ENCODE measurements at places on chromosomes 6 and 20.

DNA sequence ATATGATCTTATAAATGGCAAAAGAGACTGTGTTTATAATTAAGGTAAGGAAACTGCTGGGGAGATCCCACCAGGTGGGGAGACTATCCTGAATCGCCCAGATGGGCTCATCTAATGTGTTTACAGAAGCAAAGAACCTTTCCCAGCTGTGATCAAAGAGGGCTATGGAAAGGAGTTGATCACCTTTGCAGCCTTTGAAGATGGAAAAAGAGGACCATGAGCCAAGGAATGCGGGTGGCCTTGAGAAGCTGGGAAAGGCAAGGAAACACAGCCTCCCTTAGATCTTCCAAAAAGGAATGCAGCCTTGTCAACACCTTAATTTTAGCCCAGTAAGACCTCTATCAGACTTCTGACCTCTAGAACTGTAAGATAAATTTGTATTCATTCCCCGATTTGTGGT, 66.5 kb upstream of the ADGRG6 start:
- DNase-seq = no peak

DNA sequence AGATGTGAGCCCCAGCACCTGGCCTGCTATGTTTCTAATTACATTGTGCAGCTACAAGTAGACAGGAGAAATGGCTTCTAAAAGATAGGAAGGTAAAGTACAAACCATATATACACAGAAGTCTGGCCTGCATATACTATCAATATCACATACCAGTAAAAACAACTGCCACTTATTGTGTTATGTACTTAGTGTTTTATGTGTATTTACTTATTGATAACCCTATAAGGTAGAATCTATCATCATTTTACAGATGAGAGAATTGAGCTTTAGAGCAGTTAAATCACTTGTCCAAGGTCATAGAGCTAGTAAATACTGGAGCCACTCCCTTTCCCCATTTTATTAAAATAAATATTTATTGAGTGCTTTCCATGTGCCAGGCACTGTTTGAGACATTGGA, 102.4 kb upstream of the PRDM1 start:
- DNase-seq = no peak

GRCh38 chr6:12189661-12190060, 100.5 kb upstream of the EDN1 start:
- DNase-seq = no peak

- no peak for DNase-seq
These were observed 15.6 kb downstream of the PDSS2 start for GRCh38 chr6:107443608-107444267.

DNA sequence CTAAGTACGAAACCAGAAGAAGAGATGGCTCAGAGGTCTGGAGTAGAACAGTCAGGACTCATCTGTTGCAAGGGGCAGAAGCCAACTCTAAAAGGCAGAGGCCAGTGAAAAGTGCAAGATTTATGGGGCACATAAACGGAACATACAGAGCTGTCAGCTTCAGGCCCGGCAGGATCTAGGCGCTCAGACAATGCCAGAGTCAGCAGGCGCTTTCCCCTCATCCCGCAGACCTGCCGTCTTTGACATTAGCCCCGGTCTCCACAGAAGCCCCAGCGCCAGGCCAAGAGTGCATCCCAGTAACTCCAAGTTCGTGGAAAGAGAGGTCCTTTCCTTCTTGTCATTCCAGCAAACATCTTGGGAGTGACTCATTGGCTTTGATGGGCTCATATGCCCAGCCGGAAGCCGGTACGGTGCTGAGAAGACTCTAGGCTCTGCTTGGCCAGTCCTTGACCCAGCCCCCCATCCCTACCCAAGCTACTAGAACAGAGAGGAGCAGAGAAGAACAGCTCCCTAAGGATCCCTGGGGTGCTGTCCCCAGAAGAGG, 260.9 kb downstream of the TAF4 start:
- no peak for DNase-seq

GRCh38 chr6:79064635-79065034, 13.4 kb downstream of the PHIP start:
- no peak for DNase-seq

DNA sequence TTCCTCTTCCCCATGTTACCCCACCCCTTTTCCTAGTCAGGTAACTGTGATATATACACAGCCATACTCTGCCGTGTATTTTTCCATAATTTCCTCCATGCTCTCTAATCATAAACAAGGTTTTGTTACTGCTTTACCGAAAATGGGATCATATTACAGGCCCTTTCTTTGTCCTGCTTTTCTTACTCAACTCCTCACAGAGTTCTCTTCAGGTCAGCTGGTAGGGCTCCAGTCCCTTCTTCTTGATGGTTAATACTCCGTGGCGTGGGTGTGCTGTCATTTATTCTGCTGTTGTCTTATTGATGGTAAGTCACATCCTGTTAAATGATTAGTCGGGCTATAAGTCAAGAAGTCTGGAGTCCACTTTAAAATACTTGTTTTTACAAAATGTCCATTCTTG, 24.9 kb upstream of the PI16 start:
- no peak for DNase-seq

- no peak for DNase-seq
These were observed 5.6 kb upstream of the MYT1 start for GRCh38 chr20:64158346-64159285.

DNA sequence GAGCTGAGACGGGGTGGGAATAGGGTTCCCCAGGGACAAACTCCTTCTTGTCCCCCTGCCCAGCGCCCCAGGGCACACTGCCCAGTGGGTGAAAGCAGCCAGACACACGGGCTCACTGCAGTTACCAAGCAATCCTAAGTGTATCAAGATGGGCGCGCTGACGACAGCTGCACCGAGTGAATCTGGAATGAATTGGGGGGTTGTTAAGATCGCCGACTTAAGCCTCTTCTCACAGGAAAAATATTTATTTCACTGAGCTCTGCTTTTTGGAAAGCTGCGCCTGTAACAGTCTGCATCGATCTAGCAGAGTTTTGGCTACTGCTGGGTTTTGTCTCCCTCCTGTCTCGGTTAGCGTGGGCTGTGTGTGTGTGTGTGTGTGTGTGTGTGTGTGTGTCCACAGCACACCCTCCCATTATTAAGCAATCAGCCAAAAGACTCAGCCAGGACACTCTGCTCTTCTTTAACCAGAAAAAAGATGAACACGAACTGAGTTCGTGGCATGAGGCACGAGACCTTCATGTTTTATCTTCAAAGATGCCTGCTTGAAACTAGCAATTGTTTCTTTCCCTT, 35.9 kb downstream of the RIPOR3 start:
- DNase-seq = no peak

- DNase-seq = no peak
These were observed 243.0 kb downstream of the BMP2 start for GRCh38 chr20:7010527-7010926.

DNA sequence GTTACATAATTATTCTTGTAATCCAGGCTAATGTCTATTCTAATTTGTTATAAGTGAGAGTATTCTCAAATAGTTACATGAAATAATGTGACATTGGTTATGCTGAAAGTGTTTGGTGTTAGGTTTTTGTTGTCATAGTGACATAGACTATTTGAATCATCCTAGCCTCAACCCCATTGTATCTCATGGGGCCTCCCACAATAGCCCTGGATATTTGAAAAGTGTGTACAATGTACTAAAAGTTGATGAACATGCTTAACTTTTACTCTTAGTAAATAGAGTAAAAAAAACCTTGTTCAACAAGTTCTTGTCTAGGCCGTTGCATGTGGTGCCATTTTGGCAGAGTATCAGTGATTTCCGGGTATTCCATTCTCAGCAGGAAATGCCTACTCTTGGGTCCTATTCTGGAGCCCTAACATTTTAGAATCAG, 83.0 kb downstream of the RTN4IP1 start:
- DNase-seq = no peak

GRCh38 chr6:40963019-40963418, 76.0 kb downstream of the UNC5CL start:
- DNase-seq = no peak

- DNase-seq = no peak
These were observed 576 bp downstream of the MAPK13 start for GRCh38 chr6:36130667-36131510.

DNA sequence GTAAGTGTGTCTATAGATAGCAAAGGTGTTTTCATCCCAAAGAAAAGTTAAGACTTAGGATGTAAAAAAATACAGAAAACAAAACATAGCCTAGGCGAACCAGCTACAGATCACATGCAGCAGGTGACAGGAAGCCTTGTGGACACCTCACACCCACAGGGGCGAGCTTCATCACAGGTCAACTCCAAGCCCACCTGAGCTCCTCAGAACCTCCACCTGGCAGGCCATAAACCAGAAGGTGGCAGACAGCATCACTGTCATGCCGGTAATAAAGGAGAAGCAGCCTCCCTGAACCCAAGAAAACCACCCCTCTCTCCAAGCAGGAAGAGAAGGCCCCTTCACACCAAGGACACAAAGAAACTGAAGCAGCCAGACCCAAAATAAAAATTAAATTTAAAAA, 1.0 kb downstream of the RALGAPA2 start:
- no peak for DNase-seq

DNA sequence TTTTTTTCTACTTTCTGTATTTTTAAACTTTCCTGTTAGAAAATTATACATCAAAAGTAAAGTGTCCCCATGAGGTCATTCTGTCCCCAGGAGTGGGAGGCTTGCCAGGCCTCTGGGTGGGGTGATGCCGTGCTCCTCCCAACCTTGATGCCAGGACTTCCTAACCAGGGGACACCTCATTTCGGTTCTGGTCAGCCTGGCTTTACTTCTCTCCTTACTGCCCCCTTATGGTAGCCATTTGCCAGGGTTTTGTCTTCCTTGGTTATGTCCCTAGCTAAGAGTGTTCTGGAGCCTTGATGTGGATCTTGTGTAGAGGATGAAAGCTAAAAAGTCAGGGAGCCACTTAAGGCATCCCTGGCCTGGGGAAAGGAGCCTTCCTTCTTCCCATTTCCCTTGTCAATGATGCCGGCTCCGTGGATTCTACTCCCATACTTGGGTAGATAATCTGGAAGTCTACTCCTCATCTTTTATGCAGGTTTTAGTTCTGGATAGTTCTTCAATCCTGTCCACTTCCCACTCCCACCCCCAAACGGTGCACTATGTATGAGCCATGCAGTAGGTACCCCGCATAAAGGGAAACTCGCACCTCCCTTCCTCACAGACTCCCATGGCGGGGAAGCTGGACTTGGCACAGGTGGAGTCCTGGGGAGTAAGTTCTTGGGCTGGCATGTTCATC, 164.1 kb upstream of the SALL4 start:
- DNase-seq = no peak

DNA sequence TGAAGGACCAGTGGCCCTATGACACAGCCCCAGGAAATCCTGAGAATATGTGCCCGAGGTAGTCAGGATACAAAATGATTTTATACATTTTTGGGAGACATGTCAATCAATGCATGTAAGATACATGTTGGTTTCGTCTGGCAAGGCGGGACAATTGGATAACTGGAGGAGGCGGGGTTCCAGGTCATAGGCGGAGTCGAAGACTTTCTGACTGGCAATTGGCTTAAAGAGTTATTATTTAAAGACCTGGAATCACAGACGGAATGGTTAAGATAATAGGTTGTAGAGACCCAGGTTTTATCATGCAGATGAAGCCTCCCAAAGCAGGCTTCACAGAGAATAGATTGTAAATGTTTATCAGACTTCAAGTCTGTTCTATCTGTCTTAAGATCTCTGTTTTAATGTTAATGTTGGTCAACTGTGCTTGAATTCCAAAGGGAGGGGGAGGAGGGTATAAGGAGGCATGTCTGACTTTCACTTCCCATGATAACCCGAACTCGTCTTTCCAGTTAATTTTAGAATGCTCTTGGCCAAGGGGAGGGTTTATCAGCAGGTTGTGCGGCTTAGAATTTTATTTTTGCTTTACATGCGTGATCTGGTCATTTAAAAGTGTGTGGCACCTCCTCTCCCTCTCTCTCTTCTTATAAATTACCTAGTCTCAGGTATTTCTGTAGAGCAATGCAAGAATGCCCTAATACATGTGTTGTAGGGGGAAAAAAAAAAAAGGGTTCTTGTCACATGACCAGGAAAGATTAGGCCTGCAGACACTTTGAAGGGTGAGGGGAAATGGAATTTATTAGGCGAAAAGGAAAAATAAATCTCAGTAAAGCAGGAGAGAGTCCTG, 230.7 kb downstream of the NFATC2 start:
- no peak for DNase-seq

DNA sequence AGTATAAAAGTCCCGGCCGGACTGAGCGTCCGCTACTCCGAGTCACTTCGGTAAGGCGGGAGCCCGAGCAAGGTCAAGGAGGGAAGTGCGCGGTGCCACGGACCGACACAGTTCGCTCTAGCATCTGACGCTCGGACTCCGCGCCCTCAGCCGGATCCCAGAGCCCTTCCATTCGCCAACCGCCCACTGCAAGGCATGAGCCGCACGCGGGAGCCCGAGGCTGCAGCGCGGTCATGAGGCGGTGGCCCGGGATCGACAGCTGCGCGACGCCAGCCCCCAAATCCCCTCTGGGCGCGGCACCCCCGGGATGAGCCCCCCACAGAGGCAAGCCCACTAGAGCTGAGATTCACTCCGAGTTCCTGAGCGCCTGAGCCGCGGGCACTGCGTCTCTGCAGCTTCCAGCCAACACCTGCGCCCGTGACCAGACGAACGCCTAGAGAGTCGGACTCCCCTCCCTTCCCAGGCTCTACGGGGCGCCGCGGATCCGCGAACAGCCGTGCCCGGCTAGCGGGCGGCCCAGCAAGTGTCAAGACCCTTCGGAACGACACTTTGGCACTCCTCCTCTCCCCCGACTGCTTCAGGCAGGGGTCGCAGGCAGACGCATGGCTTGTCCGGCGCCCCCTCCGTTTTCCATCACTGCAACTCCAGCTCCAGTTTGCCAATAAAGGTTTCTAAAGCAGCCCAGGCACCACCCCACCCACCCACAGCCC, 725 bp upstream of the ISM1 start:
- DNase-seq = peak; percentile 11

GRCh38 chr20:63159826-63160640, 55.9 kb downstream of the YTHDF1 start:
- no peak for DNase-seq

GRCh38 chr6:124560873-124561567, 401.2 kb upstream of the RNF217 start:
- DNase-seq = no peak

- DNase-seq = no peak
These were observed 232.1 kb upstream of the TENT5A start for GRCh38 chr6:81984599-81984998.

GRCh38 chr20:1319051-1319450, 9.9 kb downstream of the SDCBP2 start:
- DNase-seq = no peak

DNA sequence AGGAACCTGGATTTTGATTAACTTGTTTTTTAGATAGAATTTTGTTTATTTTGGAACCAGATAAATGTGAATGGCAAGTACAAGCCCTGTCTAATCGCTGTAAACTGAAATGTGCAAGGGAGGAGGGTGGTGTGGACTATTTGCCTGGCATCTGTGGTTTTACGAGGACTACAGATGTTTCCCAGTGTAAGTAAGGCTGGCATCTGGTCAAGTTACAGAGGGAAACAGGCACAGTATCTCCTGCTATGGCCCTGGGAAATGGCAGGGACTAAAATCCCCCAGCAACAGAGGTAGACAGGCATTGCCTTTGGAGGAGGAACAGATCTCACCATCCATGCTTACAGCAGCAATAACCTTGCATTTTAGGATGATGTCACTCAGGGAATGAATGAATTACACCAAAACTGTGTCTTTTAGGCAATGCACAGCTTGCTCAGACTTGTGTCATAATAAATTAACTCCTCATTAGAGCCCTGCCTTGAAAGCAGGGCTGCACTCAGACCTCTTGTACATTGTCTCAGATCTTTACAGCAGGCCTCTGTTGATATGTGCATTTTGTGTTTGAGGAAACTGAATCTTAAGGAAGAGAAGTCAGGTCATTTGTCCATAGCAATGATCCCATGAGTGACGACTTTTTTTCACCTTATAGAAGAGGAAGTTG, 96.2 kb downstream of the TCP11 start:
- no peak for DNase-seq

Measured in activated CD4-positive, alpha-beta T cell treated with anti-CD3 and anti-CD28 coated beads, Interleukin-2, amount 50 U/mL, for 24 hours (primary cell).